Keratinocyte (primary cell): ENCODE measurements at places on chromosomes 4 and X. TPM values are rescaled to one million over a fixed set of nuclear protein-coding genes. Genes with fewer than 3 reads are reported as not detected.
A peak's percentile ranks its signal among the peaks of the same experiment; 100 is the strongest.

Gene SLC10A6
- 26.2 to 28.6 TPM (median 27.7 TPM) in 3 replicates for polyA plus RNA-seq

Gene PHKA1
- 5.7 to 7.1 TPM (median 5.7 TPM) in 3 replicates for polyA plus RNA-seq

Gene SSX2
- polyA plus RNA-seq = not detected in 3 replicates

DNA sequence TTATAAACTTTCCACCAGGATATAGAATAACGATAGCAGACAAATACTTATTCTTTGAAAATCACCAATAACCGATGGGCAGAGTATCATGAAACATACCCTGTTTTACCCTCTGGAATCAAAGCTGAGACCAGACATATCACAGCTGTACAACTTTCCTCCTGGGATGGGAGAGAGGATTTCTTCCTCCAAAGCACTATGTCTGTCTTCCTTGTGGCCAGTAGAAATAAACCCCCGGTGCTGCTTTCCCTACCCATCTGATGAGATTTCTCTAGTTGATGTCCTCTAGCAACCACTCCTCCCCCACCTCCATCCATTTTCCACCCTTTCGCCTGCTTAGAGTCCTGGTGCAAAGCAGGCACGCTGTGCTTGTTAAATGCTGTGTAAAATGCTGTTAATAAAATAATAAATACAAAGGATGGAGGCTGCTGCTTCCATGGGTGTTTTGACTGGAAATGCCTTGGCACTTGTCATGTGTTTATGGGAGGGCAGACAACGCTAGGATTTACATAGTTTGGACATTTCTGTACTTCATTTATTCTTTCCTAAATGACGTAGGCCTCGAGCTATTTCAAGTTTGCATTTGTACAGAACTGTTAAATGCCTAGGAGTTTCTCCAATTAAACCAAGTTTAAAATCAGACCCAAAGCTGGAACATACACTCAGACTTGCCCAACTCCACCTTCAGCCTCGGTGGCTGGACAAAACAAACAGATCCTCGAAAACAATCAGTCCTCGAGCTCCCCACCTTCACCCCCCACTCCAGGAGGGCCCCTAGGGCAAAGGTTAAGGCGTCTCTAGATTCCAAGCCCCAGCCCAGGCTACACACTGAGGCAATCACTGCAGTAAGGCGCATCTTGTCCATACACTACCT, 10.1 kb downstream of the BCOR start:
- H3K4me3 ChIP-seq = no peak overlapping the region
- no peak overlapping the region for H3K27ac ChIP-seq
- H3K27me3 ChIP-seq = peaks cover 13% of the 10 kb centered on the region

DNA sequence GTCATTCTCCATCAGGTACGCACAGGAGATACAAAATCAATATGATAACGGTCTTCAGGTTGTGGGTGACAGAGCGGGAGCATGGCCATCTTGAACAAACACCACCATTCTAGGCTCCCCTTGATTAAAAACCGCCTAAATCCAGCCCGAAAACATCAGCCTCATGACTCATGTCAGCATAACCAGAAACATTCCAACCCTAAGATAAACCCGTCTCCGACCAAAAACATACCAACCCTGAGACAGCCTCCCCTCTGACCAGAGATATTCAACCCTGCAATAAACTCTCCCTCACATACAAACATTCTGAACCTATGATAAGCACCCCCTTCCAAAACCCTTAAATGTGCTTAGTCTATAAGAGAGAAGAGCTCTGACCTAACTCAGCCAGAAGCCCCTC, 157.9 kb downstream of the DHRSX start:
- no peaks in the 10 kb centered on the region for H3K4me1 ChIP-seq
- H3K4me3 ChIP-seq = no peak overlapping the region
- peaks cover 8% of the 10 kb centered on the region for H3K36me3 ChIP-seq
- no peak for DNase-seq
- H3K27me3 ChIP-seq = no peaks in the 10 kb centered on the region
- no peak overlapping the region for H3K27ac ChIP-seq

DNA sequence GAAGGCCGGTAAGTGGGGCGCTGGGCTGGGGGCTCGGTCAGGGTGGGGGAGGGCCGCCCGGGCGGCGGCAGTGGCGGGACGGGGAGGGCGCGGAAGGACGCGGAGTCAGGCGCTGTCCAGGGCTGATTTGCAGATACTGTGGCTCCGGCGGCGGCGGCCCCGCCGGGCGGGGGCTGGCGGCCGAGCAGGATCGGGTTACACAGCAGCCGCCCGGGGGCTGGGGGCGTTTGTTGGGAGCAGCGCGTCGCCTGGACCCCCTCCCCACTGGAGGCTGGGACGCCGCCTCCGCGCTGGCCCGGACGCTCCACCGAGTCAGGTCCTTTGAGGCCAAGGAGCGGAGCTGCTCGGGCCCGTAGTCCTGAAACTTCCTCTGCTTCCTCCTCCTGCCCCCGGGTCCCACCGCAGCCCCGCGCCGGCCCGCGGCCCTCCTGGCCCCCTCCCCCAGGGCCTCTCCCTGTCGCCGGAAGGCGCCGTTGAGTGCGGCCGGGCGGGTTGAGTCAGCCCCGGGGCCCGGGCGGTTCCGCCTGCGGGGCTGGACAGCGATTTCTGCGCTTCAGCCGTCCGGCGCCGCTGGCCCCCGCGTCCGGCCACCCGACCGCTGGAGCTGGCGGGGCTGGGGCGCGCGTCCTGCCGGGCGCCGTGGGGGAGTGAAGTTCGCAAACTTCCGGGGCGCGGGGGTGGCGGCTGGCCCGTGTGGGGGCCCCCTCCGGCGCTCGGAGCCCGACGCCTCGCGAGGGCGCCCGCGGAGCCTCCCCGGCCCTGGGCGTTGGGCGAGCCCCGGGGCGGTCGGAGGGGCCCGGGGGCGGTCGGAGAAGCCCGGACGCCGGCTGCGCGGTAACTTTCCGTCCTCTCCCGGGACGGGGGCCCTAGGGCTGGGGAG, 746 bp downstream of the REST start:
- DNase-seq = no peak
- H3K4me1 ChIP-seq = peaks cover 7% of the 10 kb centered on the region
- peak overlapping the region; percentile 81 for H3K27ac ChIP-seq
- peak overlapping the region; percentile 88 for H3K4me3 ChIP-seq
- peaks cover 5% of the 10 kb centered on the region for H3K27me3 ChIP-seq
- H3K36me3 ChIP-seq = peaks cover 2% of the 10 kb centered on the region
